ENCODE measurements at places on chromosomes 16 and 17.

- DNase-seq: no peak
Measured at GRCh38 chr16:67678354-67679023, 11.9 kb downstream of the C16orf86 start.

- DNase-seq: no peak
Measured at GRCh38 chr16:72677662-72678447, 370.1 kb downstream of the ZFHX3 start.

DNA sequence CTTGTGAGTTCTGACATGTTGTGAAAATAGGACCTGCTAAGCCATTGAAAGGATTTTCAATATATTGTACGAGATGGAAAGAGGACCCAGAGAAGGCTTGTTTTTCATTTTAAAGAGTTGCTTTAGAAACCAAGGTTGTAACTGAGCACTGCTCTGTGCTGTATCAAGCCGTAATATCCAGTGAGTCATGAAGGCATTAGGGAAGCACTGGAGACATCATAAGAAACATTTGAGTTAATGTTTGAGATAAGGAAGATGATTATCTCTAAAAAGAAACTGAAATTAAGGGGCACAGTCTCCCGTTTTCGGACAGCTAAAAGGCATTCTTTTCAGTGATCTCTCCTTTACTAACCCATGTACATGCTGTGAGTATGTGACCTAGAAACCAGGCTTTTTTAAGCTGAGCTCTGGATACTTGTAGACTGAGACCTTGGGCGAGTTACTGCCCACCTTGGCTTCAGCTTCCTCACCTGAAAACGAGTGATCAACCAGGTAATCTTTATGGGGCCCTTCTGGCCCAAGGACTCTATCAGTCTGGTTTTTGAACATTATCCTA lies 149.2 kb upstream of the TBX2 start:
- DNase-seq: no peak

- no peak for DNase-seq
Measured at GRCh38 chr17:2138761-2139160, 83.9 kb downstream of the HIC1 start.

- no peak for DNase-seq
Measured at GRCh38 chr17:9206741-9207332, 185.5 kb downstream of the NTN1 start.

GRCh38 chr17:65287040-65287439 lies 149.9 kb downstream of the RGS9 start:
- DNase-seq: no peak

- DNase-seq: peak; percentile 50
Measured at GRCh38 chr16:15857724-15858560, 1.1 kb upstream of the MYH11 start.

GRCh38 chr17:54191261-54191660 lies 368.5 kb downstream of the KIF2B start:
- DNase-seq: no peak

- no peak for DNase-seq
Measured at GRCh38 chr17:73293480-73293911, 18.3 kb downstream of the CDC42EP4 start.

DNA sequence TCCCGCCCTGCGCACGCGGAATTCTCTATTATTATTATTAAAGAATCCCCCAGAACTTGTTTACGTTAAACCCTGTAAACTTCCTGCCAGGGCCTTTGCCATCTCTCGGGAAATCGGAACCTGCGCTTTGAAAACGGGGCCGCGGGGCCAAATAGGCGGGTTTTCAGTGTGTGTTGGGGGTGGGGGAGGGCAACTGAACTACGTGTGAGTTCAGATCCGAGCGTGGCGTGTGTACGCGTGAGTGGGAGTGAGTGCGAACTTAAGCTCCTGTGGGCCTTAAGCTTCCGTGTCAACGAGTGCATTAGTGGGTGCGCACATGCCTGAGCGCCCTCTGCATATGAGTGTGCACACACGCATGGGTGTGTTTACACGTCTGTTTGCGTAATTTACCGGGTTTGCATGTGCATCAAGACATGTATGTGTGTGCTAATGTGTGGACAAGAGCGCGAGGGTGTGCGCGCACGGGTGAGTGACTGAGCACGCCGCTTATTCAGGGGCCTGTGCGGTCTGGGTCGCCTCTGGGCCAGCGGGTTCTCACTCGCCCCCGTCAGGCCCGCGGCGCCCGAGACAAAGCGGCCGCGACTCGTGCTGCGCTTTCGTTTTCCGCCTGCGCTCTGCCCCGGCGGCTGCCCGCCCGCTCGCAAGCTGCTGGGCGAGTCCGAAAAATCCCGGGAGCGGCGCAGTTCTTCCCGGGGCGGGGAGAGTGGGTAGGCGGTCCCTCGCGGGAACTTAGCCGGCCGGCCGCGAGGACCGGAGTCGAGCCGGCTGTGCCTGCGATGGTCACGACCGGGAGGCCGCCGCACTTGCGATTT lies 1.2 kb upstream of the FOXF1 start:
- no peak for DNase-seq

GRCh38 chr16:23528644-23529310 lies 18.5 kb upstream of the GGA2 start:
- no peak for DNase-seq

GRCh38 chr16:5580296-5580695 lies 482.7 kb upstream of the EEF2KMT start:
- DNase-seq: no peak

GRCh38 chr16:53067675-53068074 lies 12.9 kb downstream of the CHD9 start:
- DNase-seq: no peak

Measured in Peyer's patch (tissue), 4 donors.